ENCODE measurements at places on chromosomes 7 and 10.

DNA sequence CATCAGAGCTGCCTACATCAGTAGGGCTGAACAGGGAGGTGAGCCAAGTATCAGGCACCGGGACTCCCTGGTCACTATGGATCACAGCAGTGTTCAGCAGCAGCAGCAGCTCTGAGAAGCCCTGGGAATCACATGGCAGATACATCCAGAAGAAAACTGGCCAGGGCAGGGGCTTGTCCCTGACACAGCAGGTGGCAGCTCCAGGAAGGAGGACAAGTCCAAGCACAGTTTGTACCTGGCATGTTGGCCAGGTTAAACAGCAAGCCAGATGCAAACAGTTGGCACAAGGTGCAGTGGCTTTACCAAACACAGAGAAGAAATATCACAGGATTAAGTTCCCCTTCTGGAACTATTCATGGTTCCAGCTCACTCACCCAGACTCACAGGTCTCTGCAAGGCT, 139.4 kb downstream of the KCNMA1 start:
- no peak for DNase-seq

DNA sequence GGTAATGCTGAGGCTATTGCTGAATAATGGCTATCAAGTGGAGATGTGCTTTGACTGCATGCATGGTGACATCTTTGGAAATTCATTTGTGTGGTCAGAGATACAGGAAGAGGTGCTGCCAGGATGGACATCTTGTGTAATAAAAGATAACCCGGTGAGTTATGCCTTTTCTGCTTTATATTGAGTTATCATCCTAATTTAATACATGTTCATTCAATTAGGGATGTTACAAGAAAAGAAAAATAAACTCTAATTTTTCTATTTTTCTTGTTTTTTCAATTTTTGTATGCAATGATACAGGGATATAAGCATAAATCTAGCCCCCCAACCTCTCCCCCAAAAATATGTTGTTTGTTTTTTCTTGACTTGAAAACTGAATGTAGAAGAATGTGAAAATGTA, 26.4 kb upstream of the LMOD2 start:
- no peak for DNase-seq

DNA sequence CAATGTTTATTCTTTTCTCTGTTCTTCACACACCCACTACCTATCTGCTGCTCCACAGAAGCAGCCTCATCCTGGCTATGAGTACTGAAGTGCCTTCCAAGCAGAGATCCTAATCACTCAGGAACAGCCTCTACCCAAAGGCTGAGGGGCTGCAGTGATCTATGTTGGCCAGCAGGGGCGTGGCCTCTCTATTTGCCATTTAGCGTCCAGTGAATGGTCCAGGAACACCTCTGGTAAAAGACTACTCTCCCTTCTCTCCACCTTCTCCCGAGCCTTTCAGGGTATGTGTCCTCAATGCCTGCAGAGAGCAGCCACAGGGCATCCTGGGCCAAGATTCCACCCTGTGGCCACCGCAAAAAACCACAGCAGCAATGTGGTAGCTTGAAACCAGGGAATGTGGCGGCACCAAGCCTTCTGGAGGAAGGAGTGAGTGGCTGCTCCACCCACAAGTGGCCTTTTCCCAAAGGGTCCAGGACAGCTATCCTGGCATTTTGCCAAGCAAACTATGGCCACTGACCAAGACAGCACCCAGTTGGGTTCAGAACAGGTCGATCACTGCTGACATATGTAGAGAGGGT, 70.9 kb downstream of the SYPL1 start:
- DNase-seq, result peak; percentile 34

GRCh38 chr10:115649217-115649616, 556.1 kb downstream of the ATRNL1 start:
- DNase-seq, result no peak

DNA sequence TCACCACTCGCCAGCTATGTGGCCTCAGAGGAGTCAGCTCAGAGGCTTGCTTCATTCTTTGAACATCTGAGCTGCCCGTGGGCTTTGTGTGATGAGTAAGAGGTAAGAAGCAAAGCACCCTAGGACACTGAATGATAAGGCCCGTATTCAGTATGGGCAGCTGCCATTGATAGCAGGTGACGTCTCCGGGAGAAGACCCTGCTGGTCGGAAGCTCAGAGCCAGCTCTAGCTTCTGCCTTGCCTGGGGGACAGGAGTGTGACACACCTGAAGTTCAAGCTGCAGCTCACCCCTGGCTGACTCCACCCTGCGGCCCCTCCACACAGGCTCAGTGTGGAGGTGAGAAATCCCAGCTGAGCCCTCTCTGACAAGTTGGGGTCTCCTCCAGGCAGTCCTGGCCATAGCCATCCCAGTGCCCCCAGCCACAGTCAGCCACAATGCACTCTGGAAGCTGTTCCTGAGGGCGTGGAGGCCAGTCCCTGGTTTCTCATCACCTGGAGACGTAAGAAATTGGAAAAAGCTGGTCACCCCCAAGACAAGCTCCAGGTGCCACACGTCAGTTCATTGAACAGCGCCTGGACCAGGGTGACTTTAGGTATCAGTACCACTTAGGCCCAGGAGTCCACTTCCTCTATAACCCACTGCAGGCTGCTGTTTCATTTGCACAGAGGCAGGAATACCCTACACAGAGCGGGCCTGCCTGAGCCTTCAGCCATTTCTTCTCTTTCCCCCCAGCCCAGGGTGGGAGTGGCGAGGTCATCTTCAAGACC, 164.9 kb upstream of the RHEB start:
- DNase-seq, result no peak

DNA sequence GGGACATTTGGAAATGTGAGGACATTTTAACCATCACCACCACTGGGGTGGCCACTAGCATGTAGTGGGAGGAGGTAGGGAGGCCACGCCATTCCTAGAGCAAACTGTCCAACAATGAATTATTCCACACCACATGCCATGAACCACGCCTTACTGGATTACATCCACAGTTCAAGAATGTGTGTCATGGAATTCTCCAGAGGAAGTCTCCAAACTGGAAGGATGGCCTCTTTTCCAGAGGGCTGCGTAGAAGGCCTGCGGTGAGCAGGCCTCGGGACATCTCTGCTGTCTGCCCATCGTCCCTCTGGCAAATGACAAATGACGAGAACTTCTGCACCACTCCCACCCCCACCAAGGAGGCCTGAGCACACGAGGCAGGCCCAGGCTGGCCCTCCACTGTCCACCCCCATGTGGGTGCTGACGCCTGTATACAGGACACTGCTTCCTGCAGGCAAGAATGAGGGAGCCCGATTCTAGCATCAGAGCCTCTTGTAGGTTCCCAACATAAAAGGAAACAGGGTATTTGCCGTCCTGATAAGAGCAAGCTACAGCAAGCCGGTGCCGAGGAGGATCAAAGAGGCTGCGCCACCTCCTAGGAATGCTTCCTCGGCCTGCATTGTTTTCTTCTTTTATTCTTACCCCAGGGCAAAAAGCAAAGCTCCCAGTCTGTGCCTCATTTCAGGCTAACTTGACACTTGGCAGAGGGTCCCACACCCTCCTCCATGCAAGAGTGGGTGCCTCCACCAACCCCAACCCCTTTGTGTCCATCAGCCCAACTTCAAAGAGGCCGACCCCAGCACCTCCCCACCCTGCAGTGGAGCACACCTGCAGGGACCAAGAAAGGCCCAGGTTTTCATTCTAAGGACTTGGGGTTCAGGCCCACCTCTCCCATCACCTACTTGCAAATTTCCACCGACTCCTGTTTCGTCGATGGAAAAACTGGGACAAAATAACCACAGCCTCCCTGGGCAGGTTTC, 23.9 kb downstream of the TNS3 start:
- no peak for DNase-seq

GRCh38 chr7:75943864-75944263, 28.9 kb downstream of the POR start:
- DNase-seq, result no peak

DNA sequence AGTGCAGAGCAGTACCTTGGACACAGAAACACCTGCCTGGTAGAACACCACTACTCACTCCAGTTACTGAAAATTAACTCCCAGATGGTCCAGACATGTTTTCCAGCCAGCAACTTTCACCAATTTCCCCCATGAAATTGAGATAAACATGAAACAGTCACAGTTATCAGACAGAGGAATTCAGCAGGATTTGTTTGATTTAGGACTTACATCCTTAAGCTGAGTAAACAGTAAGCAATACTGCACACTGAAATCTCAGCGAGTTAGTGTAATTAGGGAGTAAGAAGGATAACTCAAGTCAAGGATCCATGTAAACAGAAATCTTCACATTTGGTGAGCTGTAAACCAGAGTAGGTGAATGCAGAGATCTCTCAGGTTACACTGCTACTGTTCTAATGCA, 353.5 kb downstream of the ELMO1 start:
- DNase-seq, result no peak

DNA sequence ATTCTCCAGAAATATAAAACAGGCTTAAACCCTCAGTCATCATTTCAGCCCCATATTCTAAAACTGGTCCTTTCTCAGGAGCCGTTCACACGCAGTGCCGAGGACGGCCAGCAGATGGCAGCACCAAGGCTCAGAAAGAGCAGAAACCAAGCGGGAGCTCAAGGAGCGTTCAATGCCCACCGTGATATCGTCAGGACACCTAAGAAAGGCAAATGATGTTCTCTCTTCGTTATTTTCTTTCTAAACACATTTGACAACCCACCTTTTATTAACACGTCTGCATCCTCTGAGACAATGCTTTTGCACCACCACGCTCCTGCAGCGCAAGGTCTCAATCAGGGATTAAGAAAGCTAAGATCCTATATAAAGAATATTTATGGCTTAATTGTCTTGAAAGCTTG, 45.7 kb upstream of the RBM33 start:
- peak; percentile 89 for DNase-seq

- DNase-seq, result no peak
Observed at GRCh38 chr7:137994216-137994615, 7.7 kb downstream of the CREB3L2 start.

GRCh38 chr10:77279207-77279606, 358.4 kb downstream of the KCNMA1 start:
- DNase-seq, result no peak

- no peak for DNase-seq
Observed at GRCh38 chr10:79321951-79322350, 25.3 kb upstream of the PPIF start.

DNA sequence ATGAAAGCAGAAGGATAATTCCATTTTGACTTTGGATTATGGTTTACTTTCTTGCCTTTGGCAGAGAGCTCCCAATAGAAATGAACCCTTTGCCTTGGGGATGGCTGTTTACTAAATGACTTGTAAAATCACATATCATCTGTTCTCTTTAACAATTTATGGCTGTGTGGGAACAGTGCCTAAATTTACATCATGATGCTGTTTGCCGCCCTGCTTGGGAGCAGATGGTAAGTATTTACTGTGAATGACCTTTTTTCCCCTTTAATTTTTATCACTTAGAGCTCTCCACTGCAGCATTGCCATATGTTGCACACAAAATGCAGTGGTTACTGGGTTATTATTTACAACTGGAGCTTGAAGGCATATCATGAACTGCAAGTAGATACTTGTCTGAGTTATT, 13.4 kb downstream of the HEPACAM2 start:
- no peak for DNase-seq

DNA sequence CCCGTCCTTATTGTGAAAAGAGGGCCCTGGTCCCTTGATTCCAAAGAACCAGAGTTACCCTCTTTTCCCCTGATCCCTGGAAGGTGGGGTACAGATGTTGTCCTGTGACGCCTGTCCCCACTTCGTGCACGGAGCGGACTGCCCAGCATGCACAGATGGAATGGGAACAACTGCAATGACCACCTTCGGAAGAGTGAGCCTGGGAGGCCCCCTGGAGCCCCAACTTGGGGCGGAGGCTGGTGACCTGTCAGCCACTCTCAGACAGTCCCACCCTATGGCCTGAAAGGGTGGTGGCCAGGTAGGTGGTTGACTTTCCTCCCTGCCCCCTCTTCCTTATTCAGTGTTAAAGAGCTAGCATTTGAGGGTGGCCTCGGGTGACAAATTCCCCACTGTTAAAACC, 196.6 kb upstream of the GALNT17 start:
- DNase-seq, result no peak

DNA sequence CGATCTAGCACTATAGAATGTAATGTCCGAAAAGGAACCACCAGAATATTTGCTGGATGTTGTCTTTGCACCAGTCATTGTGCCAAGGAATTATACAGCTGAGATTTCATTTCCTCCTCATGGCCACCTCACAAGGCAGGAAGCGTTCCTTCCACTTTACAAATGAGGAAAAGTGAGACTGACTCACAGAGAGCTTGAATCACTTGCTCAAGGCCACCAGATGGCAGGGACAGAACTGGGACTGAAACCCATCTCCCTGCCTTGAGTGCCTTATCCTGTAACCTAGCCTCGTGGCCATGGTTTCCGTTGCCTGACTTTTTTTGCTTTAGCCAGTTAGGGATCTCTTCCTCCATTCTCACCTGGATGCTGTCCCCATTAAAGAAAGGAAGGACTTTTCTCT, 44.7 kb upstream of the PDZD8 start:
- no peak for DNase-seq

DNA sequence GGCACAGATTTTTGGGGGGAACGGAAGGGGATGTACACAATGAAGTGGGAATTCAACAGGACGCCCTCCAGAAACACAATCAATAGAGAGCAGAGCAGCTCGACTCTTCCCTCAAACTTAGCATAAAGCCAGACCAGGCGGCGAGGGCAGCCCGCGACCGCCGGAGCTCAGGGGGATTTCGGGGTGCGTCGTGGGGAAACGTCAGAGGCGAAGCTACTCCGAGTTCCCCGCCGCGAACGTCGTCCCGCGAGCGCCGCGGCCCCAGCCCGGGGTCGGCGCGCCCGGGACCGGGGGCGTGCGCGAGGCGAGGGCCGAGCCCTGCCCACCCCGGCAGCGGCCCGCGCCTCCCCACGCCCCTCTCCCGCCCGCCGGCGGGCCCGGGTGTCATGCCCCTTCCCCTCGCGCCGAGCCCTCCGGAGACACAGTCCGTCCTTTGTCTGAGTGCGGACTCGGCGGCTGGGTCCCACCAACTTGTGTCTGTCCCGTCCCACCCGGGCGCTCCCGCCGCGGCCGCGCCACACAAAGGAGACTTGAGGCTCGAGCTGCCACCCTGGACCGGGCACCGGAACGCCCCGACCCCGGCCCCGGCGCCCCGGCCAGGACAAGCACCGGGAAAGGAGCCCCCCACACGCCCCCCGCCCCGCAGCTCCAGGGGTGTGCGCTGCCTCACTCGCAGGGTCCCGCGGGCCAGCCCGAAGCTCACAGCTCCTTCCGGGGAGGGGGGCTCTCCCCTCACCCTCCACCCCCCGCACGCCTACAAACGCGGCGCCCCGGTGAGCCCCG, 634 bp downstream of the EZH2 start:
- peak; percentile 31 for DNase-seq

- no peak for DNase-seq
Observed at GRCh38 chr7:139936760-139937310, 107.8 kb downstream of the TBXAS1 start.

DNA sequence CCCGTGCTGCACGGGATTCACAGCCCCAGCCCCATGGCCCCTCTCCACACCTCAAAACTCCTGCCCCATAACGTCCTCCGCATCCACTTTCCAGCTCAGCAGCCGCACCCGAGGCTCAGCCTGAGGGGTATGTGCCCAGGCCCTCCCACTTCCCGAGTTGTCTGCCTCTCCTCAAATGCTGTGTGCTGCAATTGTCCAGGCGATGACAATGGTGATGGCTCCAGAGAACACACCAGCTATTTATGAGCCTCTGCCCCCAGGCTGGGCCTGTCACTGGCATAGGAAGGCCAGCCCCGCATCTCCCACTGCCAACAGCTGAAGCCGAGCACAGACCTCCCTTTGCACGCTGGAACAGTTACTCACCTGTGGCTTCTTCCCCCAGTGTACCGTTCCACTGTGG, 2.4 kb upstream of the LDB3 start:
- no peak for DNase-seq
